ENCODE measurements at places on chromosomes 13 and 19.

DNA sequence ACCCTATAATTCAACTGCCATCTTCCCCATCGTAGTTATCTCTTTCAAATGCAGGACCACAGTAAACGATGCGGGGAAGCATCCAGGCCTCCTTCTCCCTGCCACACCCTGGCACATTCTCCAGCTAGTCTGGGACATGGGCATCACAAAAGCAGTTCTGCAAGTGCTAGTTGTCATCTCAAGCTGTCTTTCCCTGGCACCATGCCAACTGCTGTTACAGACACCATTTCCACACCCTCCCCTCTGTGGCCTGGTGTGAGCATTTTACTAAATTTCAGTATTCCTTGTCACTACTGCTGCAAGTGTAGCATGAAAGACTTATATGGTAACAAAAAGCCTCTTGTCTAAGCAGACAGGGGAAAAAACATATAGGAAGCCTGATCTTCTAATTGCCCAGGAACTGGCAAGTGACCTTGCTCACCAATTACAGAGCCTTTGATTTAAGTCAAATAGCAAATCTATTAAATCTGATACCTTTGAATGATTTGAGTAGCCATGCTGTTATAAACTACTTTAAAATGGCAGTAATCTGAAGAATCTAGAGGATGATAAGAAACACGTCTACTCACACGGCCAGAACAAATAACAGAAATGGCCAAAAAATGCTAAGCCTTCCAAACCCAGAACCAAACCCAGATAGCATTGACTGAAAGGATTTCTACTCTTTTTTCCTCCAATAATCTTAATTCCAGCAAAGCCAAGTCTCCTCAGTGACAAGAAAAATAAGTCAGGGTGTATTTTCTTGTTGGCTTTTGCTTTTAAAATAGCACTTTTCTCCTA is 179.0 kb downstream of the NUFIP1 start:
- no peak for DNase-seq

DNA sequence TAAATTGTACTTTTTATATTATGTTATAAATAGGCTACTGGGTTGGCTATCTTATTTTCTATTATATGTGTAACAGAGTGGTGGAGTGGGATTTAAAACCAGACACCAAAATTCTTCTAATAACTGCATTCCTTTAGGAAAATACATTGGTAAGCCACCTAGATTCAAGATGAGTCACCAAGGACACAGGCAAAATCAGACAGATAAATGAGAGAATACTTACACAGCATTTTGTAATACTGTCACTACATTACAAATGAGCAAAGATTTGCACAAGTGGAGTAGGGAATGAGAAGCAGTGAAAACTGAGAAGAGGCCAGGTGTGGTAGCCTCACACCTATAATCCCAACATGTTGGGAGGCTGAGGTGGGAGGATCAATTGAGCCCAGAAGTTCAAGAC is 6.2 kb upstream of the SPART start:
- DNase-seq, result no peak

GRCh38 chr13:49370371-49370770 is 73.5 kb downstream of the CAB39L start:
- DNase-seq, result no peak

DNA sequence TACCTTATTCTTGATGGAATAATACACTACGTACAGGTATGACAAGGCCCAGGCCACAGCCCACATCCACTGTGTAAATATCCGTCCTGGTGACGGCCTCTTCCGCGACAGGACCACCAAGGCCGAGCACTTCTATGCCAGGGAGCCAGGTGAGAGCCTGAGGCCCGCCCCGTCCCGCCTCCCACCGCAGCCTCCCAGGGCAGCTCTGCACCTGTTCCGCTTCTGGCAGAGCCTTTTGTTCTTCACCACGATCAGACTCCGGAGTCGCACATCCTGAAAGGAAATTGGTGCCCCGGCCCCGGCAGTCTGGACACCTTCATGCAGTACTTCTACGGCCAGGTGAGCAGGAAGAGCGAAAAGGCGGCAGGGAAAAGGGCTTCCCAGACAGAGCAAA is 10.6 kb upstream of the ZNF358 start:
- DNase-seq, result no peak

All from stimulated activated CD8-positive, alpha-beta memory T cell treated with anti-CD3 and anti-CD28 coated beads, Interleukin-4, amount 100 ng/mL, for 1 hour (primary cell).